Stimulated activated CD8-positive, alpha-beta memory T cell treated with anti-CD3 and anti-CD28 coated beads, Interleukin-7, amount 100 ng/mL, for 1 hour (primary cell): ENCODE measurements at places on chromosomes 6 and 20.

DNA sequence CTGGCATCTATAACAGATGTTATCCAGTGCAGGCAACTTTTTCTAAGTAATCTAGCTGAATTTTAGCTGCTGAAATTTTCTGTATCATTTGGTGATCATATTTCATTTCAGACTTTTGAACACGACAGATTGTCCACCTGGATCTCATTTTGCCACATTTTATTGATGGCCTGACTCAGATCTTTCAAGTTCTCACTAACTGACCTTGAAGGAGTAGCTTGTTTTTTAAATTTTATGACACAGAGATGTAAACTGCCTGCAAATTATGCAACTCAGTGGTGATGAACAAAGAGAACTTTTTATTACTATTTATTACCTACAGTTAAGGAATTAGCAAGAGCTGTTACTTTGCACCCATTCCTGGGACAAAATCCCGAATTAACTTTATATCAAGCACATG lies 366.4 kb downstream of the PAX1 start:
- DNase-seq, result no peak

DNA sequence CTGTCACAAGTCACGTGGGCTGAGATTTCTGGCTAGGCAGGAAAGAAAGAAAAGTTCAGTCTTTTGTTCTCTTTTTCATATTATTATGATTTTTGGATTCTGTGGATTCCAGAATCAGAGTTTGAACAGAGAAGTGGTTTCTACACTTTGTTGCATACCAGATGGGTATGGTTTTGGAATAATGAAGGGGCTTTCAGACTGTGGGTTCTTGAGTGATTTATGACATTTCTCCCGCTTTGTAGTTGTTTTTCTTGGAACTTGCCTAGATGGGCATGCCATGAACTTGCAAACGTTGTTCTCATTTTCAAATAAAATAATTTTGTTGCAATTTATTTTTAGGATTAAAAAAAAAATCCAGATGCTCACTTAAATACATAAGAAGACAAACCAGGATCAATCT lies 34.4 kb downstream of the CBFA2T2 start:
- no peak for DNase-seq

DNA sequence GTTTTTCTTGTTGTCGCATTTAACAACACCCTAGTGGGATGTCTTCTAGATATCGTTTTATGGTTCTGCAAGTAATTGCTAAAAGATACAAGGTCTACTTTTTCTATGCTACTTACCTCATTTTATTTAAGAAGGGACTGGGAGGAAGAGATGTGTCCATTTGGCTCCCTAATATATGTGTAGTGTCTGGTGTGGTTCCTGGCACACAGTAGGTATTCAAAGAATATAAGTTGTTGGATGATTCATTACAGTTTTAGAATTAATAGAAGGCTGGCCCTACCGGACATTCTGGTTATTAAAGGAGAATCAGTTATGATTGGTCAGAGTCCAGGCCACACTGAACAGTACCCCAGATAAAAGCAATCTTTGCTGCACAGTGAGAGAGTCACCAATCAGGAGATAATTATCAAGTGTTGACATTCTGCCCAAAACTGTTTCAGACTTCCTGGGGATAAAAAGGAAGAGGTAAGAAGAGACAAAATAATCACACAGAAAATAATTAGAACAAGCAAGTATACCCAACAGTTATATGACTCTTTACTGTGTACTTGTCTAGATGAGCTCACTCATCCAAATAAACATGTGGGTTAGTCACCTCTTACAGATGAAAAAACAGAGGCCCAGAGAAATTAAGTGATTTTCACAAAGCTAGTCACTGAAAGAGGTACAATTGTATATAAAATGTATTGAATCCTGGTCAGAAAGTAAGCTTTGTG lies 7.0 kb downstream of the TMEM244 start:
- no peak for DNase-seq

DNA sequence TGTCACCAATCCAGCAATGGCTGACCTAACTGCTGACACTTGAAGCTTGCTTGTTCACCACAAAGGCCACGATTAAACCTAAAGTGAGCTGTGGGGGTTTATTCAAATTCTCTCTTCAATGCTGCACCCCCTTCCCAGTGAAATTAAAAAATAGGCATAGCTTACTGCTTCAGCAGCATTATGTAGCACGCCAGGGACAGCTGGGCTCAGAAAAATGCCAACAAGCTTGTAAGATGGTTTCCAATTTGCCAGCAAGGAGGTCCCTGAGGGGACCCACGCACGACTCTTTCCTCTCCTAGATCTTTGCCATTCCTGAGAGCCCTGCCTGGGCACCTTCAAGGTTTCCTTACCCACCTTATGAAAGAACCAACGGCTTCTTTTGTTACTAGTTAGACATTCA lies 113.5 kb upstream of the CDH4 start:
- no peak for DNase-seq

DNA sequence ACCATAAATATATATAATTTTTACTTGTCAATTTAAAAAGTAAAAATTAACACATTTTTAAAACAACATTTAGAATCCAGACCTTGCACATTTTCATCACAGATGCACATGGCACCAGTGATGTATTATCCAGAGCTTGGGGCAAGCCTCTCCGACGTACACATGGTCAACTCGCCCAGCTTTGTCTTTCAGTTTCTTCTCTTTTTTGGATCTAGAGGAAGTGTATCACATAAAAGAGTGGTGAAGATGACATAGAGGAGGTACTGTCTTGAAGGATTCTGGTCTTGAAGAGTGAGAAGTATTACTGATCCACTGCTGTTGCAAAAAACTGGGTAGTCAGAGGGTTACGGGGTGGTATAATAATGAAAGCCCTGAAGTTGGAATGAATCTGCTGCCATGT lies 46.9 kb upstream of the TAB2 start:
- DNase-seq, result no peak

- DNase-seq, result no peak
These were observed 26.3 kb downstream of the ALDH5A1 start for GRCh38 chr6:24520929-24521546.

DNA sequence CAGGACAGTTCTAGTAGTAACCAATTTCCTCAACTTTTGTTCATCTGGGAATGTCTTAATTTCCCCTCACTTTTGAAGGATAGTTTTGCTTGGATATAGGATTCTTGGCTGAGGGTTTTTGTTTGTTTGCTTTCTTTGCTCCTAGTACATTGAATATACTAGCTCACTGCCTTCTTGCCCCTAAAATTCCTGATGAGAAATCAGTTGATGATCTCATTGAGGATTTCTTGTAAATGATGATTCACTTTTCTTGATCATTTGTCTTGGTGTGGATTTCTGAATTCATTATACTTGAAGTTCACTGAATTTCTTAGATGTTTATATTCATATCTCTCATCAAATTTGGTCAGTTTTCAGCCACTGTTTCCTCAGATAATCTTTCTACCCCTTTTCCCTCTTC lies 49.1 kb upstream of the PRDM1 start:
- DNase-seq, result no peak

DNA sequence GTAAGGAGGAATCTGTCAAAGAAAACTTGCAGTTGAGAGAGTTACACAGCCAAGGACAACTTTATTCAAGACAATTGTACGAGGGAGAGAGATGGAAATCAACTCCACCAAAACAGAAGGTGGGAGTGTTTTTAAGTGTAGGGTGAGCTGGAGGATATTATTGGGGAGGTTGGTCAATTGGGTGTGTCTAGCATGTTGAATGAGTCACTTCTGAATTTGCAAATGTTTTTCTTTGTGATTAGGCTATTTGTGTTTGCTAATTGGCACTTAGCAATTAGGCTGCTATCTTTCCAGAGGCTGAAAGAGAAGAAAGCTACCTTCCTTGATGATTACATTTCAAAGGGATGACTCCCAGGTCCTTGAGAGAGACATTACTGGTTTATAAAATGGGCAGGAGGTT lies 441.1 kb downstream of the MEI4 start:
- no peak for DNase-seq

- DNase-seq, result peak; percentile 14
These were observed 710 bp downstream of the BTBD9 start for GRCh38 chr6:38638941-38639497.

- no peak for DNase-seq
These were observed 104.0 kb downstream of the ARHGAP18 start for GRCh38 chr6:129605967-129606366.

DNA sequence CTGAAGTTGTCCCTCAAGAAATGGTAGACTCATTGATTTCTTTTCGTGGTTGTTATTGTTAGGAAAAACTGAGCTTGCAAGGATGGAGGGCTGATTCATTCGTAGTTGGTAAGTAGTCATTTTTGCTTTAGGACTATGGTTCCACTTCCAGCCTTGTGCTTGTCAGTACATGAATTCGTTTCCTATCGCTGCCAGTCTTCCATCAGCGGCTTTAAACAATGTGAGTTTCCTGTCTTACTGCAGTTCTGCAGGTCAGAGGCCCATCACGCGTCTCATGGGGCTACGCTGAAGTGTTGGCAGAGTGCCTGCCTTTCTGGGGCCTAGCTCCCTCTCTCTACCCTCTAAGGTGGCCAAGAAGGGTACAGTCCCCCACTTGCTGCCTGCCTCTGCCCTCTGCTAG lies 11.4 kb upstream of the MDFI start:
- no peak for DNase-seq

DNA sequence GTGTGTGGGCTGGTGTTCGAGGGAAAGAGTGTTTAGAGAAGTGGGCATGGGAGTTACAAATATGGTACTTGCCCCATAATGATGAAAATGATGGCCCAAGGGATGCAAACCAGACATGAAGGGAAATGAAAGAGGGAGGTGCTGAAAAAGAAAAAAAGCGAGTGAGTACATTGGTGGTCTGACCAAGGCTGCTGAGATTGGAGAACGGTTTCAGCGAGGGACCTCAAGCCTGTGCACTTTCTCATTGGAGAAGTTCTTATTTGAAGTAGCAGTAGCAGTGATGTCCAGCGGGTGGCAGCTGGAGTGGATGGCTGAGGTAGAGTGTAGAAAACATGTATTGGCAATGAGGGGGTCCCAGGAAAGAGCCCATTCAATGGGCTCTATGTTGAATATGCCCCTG lies 54.8 kb downstream of the TNFAIP3 start:
- no peak for DNase-seq

DNA sequence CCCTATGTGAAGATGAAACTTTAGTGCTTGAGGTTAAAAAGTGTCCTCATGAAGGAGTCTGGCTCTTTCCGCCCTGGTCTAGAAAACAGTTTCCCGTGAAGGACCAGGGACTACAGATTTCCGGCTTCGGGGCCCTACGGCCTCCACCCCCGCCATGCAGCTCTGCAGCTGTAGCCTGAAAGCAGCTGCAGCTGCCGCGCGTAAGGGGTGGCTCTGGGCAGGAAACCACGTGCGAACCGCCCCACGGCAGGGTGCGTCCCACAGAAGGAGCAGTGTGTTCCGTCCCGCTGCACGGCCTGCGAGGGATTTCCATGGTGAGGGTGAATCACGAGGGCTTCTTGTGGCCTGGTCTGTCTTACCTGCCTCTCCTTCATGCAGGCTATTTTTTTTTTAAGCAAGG lies 117.0 kb downstream of the ERMARD start:
- peak; percentile 43 for DNase-seq

GRCh38 chr6:45327956-45328522 lies at the start of gene RUNX2:
Gene RUNX2, plus strand, starts transcription at chr6:45328330. Its CDS starts 397 bp downstream, at chr6:45328727.
- no peak for DNase-seq

DNA sequence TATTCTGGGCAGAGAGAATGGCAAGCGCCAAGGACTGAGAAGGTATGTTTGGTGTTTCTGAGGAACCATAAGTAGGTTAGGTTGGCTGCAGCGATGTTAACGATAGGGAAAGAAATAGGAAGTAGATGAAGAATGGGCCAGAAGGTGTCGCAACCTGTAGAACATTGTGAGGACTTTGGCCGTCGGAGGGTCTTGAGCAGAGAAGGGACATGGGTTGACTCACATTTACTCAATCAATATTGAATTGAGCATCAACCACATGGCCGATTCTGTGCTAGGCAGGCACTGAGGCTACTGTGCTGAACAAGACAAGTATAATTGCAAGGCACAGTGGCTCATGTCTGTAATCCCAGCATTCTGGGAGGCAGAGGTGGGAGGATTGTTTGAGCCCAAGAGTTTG lies 26.8 kb upstream of the RPN2 start:
- DNase-seq, result no peak

- DNase-seq, result no peak
These were observed 63.1 kb downstream of the ASCC3 start for GRCh38 chr6:100818066-100818465.

DNA sequence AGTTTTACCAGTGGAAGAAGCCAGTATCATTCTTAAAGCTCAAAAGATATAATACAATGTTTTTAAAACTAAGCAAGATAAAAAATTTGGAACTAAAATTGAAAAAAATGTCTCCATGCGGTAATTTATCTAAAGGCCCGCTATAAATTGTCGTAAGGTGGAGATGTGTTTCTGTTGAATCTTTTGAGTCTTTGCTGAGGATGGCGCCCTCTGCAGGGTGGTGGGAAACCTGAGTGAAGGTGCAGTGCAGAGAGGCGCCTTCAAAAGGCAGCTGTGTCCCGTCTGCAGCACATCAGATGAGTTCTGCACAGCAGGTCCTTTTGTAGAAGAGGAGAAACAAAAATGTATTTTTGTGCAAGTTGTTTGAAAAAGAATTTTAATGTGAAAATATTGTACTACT lies 29.4 kb upstream of the KIF25 start:
- no peak for DNase-seq

GRCh38 chr20:50572938-50573777 lies 63.0 kb downstream of the PTPN1 start:
- no peak for DNase-seq

- DNase-seq, result no peak
These were observed 15.1 kb downstream of the VSTM2L start for GRCh38 chr20:37918035-37918434.

GRCh38 chr6:56404599-56404998 lies 157.2 kb upstream of the COL21A1 start:
- DNase-seq, result no peak

DNA sequence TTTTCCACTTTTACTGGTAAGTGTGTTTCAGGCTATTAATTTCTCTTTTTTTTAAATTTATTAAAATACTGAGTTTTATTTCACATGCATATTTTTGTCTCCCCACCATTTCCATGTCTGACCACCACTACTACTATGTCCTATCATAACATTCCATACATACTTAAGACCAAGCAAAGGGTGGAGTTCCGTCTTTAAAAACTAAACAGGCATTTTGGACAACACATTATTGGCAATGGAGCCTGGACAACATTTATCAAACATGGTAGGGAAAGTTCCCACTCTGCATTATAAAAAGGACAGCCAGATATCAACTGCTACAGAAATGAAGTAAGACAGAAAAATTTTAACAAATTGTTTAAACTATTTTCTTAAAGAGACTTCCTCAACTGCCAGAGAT lies 91.9 kb downstream of the LMBRD1 start:
- no peak for DNase-seq

GRCh38 chr20:49482621-49483017 lies at the start of gene KCNB1:
Gene KCNB1, minus strand, starts transcription at chr20:49482668. Its CDS starts 188 bp downstream, at chr20:49482480.
- DNase-seq, result no peak

- DNase-seq, result no peak
These were observed 22.5 kb downstream of the NCOA3 start for GRCh38 chr20:47524015-47524784.

DNA sequence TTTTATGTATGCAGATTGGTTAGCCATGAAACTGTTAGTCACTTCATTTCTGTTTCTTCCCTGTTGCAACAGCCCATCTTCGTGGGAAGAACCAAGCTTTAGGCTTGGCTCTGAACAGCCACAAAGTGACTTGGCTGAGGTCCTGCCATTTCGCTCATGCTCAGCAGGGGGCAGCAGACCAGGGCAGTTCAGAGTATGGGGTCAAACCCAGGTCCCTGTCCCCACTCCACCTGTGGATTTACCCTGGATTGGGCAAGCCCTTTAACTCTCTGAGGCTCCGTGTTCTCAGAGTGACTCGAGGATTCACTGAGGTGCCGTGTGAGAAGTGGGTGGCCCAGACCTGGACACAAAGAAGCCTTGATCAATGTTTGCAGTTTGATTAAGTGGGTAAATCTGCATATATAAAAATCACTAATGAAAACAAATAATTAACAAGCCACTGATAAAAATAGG lies 19.8 kb upstream of the MAP1LC3A start:
- no peak for DNase-seq
